ENCODE measurements at places on chromosomes 5 and 9.

- no peak for DNase-seq
Measured at GRCh38 chr5:10621832-10622231, 58.0 kb downstream of the ANKRD33B start.

GRCh38 chr5:33588654-33589372 lies 148.0 kb downstream of the TARS1 start:
- DNase-seq, result no peak

GRCh38 chr5:178234750-178235587 lies 2.4 kb upstream of the PHYKPL start:
- DNase-seq, result peak; percentile 52

GRCh38 chr5:72510610-72511181 lies 3.5 kb upstream of the ZNF366 start:
- peak; percentile 57 for DNase-seq

- peak; percentile 84 for DNase-seq
Measured at GRCh38 chr9:84991514-84991870, 322.0 kb downstream of the NTRK2 start.

Measured in putamen (tissue), 1 donor.